Mucosa of descending colon (tissue), 3 donors: ENCODE measurements at places on chromosomes 5 and 9. TPM values are rescaled to one million over a fixed set of nuclear protein-coding genes. Genes with fewer than 3 reads are reported as not detected.
A peak's percentile ranks its signal among the peaks of the same experiment; 100 is the strongest.

GRCh38 chr5:9782826-9783560 is 152.8 kb upstream of the TAS2R1 start:
- DNase-seq, result peak; percentile 38

DNA sequence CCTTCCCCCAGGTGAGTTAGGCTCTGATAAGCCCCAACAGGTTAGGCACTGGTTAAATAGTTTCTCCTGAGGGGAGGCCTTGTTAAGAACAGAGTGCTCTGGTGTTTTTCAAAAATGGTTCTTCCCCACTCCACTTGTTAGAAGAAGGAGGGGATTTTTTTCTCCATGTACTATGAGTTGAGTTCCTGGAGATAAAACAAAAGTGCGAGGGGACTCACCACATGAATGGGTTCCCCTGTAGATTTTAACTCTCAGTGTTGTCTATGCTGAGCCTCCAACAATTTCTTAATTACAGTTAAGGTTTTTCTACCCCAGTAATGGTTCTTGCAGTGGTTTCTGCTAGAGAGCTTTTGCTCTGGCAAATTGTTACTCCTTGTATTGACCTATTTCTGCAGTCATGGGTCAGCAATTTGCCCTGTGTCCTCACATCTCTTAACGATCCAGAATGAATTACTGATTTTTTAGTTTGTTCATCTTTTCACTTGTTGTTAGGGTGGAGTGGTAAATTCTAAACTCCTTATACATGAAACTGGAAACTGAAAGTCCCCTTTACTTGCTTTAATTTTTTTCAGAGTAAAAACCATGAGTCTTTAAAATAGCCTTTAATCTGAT is 44.4 kb downstream of the SCAMP1 start:
- no peak for DNase-seq

- peak; percentile 46 for DNase-seq
These were observed 6.7 kb upstream of the BRINP1 start for GRCh38 chr9:119375892-119376291.

- DNase-seq, result no peak
These were observed 4.0 kb downstream of the ETF1 start for GRCh38 chr5:138538943-138539627.

DNA sequence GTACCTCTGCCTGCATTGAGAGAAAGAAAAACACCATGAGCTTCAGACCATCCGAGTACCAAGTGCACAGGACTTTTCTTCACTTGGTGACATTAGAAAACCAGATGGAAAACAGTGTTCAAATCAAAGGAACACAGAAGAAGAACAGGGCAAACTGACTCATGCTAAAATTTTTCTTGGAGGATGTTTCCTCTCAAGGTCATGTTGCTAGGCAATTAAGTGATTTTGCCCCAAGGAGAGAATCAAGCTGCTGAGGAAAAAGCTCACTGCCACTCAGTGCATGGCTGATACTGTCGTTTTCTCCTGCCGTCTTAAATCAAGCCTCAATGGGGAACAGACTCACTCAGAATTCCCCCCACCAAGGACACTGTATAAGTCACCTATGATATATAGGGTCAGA is 57.9 kb upstream of the SIMC1 start:
- no peak for DNase-seq

Gene PCSK5
- total RNA-seq, result 53.3 TPM

Gene TMEM38B
- 19.3 TPM for total RNA-seq

Gene PLAC8L1
- total RNA-seq, result not detected

Gene AP3S1
- total RNA-seq, result 75.5 TPM

Gene SLC6A19
- 14.4 TPM for total RNA-seq
